Smooth muscle cell of trachea (primary cell): ENCODE measurements at places on chromosomes 13 and 19. TPM values are rescaled to one million over a fixed set of nuclear protein-coding genes. Genes with fewer than 3 reads are reported as not detected.

The IL17D gene
- total RNA-seq = 0.87 and 3.6 TPM in 2 replicates

The EDNRB gene
- 48.1 and 48.5 TPM in 2 replicates for total RNA-seq

The WDR88 gene
- total RNA-seq = not detected in 2 replicates

The PLVAP gene
- 0.29 TPM in 1 of 2 replicates, not detected in the other for total RNA-seq

The TEX26 gene
- total RNA-seq = 0.44 and 0.50 TPM in 2 replicates

The SIGLEC8 gene
- total RNA-seq = not detected in 2 replicates

The FUT1 gene
- total RNA-seq = under 0.01 TPM in 2 replicates

The ZNF569 gene
- total RNA-seq = 6.5 and 8.4 TPM in 2 replicates

The ZNF224 gene
- total RNA-seq = 27.8 and 30.1 TPM in 2 replicates

The LILRA6 gene
- not detected in 2 replicates for total RNA-seq

The KLK2 gene
- not detected in 2 replicates for total RNA-seq

The PEX11G gene
- 4.3 and 7.1 TPM in 2 replicates for total RNA-seq

The DAND5 gene
- 0.29 TPM in 1 of 2 replicates, not detected in the other for total RNA-seq

The OR7A5 gene
- not detected in 2 replicates for total RNA-seq

The HSD17B14 gene
- total RNA-seq = 6.0 TPM in 2 replicates

The SELENOV gene
- 0.33 TPM in 1 of 2 replicates, not detected in the other for total RNA-seq

The HRC gene
- total RNA-seq = not detected in 2 replicates

The GIPC1 gene
- 129 and 152 TPM in 2 replicates for total RNA-seq

The OVOL3 gene
- not detected in 2 replicates for total RNA-seq
